ENCODE measurements at places on chromosomes 11 and 22. TPM values are rescaled to one million over a fixed set of nuclear protein-coding genes. Genes with fewer than 3 reads are reported as not detected.

Gene PRR14L
- polyA plus RNA-seq, result 5.3 TPM

Gene SYT8
- 7.6 TPM for polyA plus RNA-seq

Gene OR51I2
- polyA plus RNA-seq, result not detected

Gene HEPN1
- polyA plus RNA-seq, result 0.28 TPM

Gene OR52I1
- polyA plus RNA-seq, result not detected
